ENCODE measurements at places on chromosomes 2 and 18. TPM values are rescaled to one million over a fixed set of nuclear protein-coding genes. Genes with fewer than 3 reads are reported as not detected.
A peak's percentile ranks its signal among the peaks of the same experiment; 100 is the strongest.

GRCh38 chr2:218859556-218859987, at the start of gene WNT6:
Gene WNT6 (plus strand): TSS chr2:218859805. CDS start chr2:218860038, 233 bp downstream.
- no peak for DNase-seq

DNA sequence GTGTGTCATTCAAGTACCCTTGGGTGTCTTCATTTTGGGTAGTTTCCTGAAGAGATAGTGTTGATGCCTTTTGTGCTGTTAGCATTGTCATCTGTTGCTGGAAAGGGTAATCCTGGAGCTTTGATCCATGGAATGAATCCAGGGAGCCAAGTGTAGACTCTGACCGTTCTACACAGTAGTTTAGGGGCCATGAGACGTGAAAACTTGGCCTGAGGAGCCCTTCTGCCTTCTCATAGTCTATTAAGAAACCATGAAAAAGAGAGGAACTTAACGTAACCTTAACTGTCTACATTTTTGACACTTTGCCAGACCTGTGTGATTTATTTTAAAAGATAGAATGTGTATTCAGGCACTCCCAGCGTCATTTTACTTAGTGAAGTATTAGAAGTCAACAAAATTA, 194.0 kb downstream of the BABAM2 start:
- peak; percentile 77 for DNase-seq

DNA sequence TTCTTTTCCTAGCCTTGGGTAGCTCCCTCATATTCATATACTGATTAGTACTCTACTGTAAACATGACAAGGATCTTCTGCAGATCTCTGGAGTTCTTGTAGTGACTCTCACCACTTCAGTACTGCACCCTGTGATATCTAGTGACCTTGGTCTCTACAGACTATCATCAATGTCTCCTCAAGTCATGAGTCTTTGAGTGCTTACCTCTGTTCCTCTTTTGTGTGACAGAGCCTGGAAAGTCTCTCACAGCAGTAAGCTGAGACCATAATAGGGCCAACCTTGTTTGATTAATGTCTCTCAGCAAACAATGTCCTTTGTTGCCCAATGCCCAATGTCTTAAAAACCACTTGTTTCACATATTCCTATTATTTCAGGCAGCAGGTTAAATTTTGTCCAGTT, 34.2 kb upstream of the BAZ2B start:
- DNase-seq, result no peak

DNA sequence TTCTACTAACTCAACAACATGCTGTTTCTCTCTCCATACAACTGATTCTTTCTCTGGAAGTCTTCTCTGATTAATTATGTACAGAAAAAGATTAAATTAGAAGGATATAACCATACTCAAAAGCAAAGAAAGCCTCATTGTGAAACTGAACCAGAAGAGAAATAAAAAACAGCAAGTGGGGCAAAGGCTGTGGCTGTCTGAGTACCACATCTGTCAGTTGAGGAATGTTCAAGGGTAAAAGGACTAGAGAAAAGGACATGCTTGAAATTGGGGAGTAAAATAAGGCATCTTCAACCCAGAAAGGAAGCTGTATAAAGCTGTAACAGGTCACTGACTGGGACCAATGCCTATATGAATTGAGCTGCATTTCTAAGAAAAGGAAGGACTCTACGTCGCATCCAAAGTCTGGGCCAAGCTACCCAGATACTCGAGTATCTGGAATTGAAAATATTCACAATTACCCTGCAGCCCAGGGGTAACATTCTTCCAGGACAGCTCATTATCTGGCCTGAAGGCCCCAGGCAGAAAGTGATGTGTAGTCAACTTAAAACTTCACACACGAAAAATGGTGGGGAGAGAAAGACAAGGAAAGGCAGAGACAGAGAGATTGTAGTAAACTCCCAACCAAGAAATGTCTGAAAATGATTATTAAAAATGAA, 356.0 kb upstream of the GALNT5 start:
- DNase-seq, result no peak

DNA sequence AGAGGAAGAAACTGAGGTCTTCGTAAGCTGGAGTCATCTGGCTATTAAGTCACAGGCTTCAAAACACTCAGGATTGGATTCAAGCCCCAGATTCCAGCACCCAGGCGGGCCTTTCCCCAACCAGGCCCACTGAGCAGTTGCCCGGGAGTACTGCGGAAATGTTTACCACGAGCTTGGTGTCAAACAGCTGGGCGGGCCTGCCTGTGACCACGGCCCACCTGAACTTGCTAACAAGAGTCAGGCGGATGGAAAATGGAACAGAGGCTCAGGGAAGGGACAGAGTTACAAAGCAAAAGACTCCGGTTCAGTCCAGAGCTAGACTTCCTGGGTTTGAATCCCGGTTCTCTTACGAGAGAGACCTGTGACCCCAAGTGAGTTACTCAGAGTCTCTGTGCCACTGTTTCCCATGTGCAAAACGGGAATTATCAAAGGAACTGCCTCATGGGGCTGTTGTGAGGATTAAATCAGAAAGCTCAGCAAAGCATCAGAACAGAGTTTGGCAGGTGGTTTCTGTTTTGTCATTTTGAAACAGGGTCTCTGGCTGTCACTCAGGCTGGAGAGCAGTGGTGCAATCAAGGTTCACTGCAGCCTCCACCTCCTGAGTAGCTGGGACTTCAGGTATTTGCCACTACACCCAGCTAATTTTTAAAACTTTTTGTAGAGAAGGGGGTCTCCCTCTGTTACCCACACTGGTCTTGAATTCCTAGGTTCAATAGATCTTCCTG, 49.0 kb upstream of the TFCP2L1 start:
- DNase-seq, result no peak

DNA sequence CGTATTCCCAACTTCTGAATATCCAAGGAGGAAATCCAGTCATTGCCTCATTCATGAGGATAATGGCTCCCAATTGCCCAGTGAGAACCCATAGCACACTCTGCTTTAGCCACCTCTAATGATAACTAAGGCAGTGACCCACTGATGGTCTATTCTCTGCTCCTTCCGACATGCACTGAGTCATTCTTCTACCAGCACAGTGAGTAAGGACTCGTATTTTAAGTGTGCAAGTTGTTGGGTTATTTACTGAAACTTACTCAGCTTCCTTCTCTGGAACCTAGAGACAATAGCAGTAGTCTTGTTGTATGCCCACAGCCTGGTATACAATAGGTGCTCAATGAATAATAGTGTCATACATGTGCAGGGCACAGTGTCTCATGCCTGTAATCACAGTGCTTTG, 81.1 kb upstream of the ZNF397 start:
- DNase-seq, result no peak

DNA sequence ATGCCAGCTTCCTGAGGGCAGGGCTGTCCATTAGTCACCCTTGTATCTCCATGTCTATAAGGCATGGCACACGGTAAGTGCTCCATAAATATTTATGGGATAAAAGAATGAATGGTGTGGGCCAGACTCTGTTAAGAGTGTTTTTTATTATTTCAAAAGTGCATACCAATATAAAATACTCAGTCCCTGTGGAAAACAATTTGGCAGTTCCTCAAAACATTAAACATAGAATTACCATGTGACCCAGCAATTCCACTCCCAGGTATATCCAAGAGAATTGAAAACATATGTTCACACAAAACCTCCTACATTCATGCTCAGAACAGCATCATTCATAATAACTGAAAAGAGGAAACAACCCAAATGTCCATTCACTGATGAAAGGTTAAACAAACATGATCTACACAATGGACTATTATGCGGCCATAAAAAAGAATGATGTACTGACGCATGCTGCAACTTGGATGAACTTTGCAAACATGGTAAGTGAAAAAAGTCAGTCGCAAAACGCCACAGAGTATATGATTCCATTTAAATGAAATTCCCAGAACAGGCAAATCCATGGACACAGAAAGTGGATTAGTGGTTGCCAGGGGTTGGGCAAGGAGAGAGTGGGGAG, 69.1 kb upstream of the TCF7L1 start:
- DNase-seq, result no peak

GRCh38 chr2:21038403-21039073, 5.3 kb downstream of the APOB start:
- no peak for DNase-seq

Gene MTA3
- total RNA-seq, result 62.3 TPM
